H1 (cell line): ENCODE measurements at places on chromosomes 5 and 9. TPM values are rescaled to one million over a fixed set of nuclear protein-coding genes. Genes with fewer than 3 reads are reported as not detected.

Gene PHF24
- 0.35 and 1.0 TPM in 2 replicates for total RNA-seq

DNA sequence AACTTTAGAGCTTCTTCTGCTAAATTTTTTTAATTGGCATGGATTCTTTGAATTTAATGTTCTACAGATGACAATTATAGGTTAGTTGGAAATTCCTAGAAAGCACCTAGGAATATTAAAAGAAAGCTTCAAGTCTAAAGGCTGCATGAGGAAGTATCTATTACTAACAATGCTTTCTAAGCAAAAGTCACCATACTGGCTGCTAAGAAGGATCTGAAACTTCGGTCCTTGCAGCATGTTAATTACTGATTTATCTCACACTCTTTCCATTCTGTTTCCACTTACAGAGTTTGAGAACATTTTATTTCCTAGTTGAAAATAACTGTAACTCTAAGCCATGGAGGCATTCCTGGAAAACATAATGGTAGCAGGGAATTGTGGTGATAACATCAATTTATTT, 8.4 kb downstream of the SEMA6A start:
- H3K27ac ChIP-seq, result no peak overlapping the region
- no peak overlapping the region for H3K4me3 ChIP-seq

- no peak overlapping the region for H3K27ac ChIP-seq
- H3K27me3 ChIP-seq, result no peaks in the 10 kb centered on the region
- H3K4me1 ChIP-seq, result no peaks in the 10 kb centered on the region
Observed at GRCh38 chr5:172410160-172410559, 44.2 kb downstream of the SH3PXD2B start.

Gene ANKRD20A1
- not detected in 2 replicates for total RNA-seq

- peaks cover 10% of the 10 kb centered on the region for H3K4me1 ChIP-seq
- no peaks in the 10 kb centered on the region for H3K27me3 ChIP-seq
- H3K27ac ChIP-seq, result no peak overlapping the region
- no peak for DNase-seq
- H3K36me3 ChIP-seq, result no peaks in the 10 kb centered on the region
Observed at GRCh38 chr9:130193531-130194377, 21.6 kb downstream of the NCS1 start.

GRCh38 chr9:112380102-112380824, at the start of gene HSDL2:
Gene HSDL2 (plus strand): TSS chr9:112380108. CDS start chr9:112380164, 56 bp downstream.
- no peak for DNase-seq
- H3K27me3 ChIP-seq, result no peaks in the 10 kb centered on the region
- H3K4me1 ChIP-seq, result no peaks in the 10 kb centered on the region; the same call in 1 of the 2 replicates

DNA sequence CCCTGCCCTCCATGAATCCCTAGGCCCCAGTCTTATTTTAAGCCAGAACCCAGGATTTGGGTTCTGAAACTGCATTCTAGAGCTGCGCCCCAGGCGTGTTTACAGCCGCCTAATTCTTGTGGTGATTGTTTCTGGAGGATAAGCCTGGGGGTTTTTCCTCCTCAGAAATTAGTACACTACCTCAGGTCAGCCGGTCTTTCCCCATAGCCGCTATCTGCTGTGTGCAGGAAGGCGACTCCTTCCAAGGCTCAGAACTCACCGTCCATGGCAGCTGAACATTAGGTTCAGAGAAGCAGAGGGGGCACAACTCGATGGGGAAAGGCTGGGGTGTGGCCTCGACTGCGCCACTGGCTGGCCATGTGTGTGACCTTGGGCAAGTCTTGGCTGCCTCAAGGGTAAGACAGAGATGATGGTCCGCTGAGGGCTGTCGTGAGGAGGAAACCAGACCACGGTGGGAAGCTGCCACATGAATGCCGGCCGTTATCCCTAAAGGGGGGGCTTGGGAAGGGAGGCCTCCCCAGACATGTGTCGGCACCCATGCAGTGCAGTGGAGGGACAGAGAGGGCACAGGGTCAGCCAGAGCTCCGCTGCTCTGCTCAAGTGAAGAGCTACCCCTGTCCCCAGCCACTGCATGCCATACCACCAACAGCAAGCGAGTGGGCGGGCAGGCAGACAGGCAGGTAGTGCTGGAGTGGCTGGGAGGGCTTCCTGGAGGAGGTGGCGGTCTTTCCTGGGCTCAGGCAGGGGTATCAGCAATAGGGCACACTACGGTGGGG, 28.9 kb downstream of the SHB start:
- no peak for DNase-seq
- peaks cover 25% of the 10 kb centered on the region for H3K4me1 ChIP-seq
- no peaks in the 10 kb centered on the region for H3K36me3 ChIP-seq
- no peak overlapping the region for H3K4me3 ChIP-seq

Gene RPS23
- 2,559 and 2,561 TPM in 2 replicates for total RNA-seq

DNA sequence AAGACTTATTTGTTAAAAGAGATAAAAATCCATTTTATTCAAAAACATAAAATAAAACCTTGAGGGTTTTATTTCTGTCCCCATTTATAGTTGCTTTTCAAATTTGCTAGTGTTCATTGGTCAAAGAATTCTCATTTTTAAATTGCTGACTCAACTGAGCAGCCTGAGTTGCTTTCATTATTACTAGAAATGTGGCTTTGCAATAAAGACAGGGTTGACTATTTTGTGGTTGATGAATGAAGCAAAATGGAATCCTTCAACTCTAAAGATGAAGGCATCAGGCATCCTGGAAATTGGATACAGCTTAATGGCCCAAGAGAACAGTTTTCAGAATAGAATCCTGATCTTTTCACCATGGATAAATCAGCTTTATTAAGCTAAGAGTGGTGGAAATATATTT, 23.9 kb upstream of the PPP3R2 start:
- no peaks in the 10 kb centered on the region for H3K4me1 ChIP-seq
- no peaks in the 10 kb centered on the region for H3K36me3 ChIP-seq
- DNase-seq, result no peak

DNA sequence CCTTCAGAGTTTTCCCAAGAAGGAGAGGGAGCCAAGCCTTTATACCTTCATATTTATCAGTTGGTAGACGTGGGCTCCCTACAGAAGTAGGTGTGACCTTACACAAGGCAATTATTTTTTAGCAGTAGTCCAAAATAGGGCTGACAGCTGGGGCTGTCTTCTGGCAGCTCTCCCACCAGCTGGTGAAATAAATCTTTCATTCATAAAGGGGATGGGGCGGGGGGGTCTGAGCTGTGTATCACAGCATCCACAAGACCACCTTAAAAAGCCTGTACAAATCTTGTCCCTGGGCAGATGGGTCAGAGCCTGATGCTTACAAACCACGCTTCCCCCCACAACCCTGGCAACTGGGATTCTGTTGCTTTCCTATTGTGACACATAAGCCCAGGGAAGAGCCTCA, 19.7 kb downstream of the CSF2 start:
- no peak overlapping the region for H3K4me3 ChIP-seq
- no peaks in the 10 kb centered on the region for H3K4me1 ChIP-seq
- H3K27ac ChIP-seq, result no peak overlapping the region
- H3K36me3 ChIP-seq, result no peaks in the 10 kb centered on the region

DNA sequence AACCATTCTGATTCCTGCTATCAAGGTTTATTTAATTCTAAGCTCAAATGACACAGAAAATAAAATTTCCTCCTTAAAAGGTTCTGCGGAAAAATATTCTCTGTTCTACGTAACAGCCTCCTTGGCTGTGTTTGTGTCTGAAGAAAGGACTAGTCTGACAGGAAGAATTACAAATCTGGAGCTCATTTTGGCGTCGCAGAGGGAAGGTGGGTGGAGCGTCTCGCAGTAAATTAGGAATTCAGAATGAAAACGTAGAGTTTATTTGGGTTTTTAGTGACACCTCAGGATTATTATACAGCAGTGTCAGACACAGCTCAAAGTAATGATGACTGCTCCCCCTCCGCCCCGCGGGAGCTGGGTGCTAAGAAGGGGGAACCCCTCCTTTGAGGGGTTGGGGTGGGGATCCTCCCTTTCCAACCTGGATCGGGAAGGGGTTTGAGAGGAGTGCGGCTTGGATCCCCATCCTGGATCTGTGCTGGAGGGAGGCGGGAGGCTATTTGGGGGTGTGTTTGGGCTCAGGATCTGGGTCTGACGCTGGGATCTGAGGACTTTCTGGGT, 933 bp upstream of the TGFBR1 start:
- H3K27ac ChIP-seq, result no peak overlapping the region
- H3K4me1 ChIP-seq, result peaks cover 3% of the 10 kb centered on the region; the same call in 1 of the 2 replicates
- DNase-seq, result no peak

Gene VLDLR
- 43.6 and 49.1 TPM in 2 replicates for total RNA-seq
